Anterior cingulate cortex (tissue), 58 donors: ENCODE measurements at places on chromosomes 16 and 17.

GRCh38 chr17:78141437-78142118, 4.6 kb upstream of the C17orf99 start:
- no peak for DNase-seq

- no peak for DNase-seq
Observed at GRCh38 chr17:36493956-36494355, 7.5 kb downstream of the ZNHIT3 start.

DNA sequence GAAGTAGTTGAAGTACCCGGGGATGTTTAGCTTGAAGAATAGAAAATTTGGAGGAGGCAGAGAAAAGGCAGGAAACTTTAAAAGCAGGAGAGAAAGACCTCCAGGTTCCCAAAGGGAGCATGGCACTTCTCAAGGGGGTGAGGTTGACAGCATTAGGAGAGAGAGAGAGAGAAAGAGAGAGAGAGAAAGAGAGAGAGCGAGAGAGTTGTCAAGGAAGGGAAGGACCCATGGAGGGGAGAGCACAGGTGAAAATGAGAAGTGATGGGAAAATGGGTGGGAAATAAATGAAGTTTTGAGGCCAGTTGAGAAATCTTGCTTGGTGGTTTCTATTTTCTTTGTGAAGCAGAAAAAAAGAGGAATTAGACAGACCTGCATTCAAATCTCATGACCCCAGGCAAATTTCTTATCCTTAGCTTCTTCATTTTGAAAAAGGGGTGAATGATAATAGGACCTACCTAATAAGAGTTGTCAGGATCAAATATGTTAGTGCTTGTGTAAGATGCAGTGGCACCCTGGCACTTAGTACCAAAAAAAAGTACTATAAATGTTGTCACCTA, 24.0 kb downstream of the PRKCB start:
- no peak for DNase-seq

DNA sequence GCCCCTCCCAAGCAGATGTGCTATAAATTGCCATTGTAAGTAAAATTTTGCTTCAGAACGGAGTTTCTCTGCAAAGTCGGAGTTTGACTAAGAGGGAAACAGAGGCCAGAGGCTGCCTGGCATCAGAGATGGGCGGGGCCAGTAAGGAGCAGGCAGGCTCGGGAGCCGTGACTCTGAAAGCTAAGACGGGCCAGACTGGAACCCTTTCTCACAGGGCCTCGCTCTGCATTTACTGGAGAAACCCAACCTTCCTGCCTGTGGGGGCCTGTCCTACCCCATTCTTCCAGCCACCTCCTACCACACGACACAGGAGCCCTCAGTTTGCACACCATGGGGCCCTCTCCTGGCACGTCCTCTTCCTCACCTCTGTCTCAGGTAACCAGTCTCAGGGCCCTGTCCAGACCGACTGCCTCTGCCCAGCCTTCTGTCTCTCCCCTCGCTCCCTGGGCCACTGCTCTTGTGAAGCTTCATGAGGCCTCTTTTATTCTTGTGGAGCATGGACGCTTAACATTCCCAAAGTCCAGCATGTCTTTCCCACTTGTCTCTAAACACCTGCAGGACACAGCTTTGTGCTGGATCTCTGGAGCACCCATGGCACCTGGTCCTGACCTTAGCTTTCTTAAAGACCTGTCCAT, 48.4 kb upstream of the ACSF3 start:
- no peak for DNase-seq

GRCh38 chr17:9645851-9646545, 681 bp downstream of the USP43 start:
- DNase-seq = no peak

- no peak for DNase-seq
Observed at GRCh38 chr16:84055801-84056634, 13.4 kb upstream of the SLC38A8 start.

DNA sequence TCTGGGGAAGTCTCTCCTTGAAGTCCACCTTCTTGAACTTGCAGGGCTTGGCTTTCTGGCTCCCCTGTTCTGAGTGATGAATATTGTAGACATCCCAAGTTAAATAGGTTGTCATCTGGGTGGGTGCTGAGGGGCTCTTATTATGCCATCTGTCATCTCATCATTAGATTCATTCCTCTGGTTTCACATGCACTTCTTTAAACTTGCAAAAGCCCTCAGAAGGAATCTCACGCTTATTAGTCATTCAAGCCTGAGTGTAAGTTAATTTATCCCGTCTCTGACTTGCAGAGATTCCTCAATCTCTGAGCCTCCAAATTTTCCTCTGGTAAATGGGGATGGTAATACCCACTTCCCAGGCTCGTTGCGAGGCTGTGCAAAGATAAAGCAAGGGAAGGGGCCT, 5.7 kb downstream of the MGAT5B start:
- DNase-seq = no peak

DNA sequence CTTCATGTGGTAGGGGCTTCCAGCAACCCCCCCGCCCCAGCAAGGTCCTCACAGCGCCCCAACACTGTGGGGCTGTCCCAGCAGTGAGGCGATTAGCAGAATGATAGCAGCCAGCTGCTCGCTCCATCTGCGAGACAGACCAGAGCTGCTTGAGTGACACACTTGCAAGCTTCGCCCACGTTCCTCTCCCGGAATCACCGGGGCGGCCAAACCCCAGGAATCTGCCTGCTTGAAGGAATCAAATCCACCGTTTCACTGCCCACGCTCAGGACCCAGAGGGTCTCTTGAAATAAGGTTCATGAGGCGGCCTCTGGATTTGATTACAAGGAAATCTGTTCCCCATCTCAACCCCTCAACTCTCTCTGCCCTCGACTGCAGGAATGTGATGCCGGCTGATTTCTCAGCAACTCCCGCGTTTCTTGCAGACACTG, 356.0 kb downstream of the C16orf95 start:
- DNase-seq = peak; percentile 9

- no peak for DNase-seq
Observed at GRCh38 chr16:69283851-69284250, 27.3 kb upstream of the VPS4A start.

GRCh38 chr17:81039854-81040758, 5.2 kb downstream of the BAIAP2 start:
- no peak for DNase-seq

GRCh38 chr16:23922406-23922805, 86.6 kb downstream of the PRKCB start:
- no peak for DNase-seq

- DNase-seq = peak; percentile 75
Observed at GRCh38 chr16:84115919-84116719, 623 bp downstream of the MBTPS1 start.

DNA sequence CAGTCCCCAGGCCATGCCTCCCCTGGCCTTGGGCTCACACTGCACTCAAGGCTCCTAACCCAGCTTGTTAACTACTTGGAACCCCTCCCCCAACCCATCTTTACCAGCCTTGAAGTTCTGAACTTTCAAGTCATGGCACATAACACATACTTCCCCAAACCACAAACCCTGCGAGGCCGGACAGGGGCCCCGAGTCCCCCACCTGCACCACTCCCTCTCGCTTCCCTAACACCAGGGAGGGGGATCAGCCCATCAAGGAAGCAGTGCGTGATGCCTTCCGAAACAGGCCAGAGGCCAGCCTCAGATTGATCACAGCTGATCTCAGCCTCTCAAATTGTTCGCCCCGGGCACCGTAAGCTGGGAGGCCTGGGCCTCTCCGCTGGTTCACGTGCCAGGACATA, 3.0 kb upstream of the NLRC3 start:
- DNase-seq = no peak

GRCh38 chr17:5418858-5419355, 555 bp downstream of the NUP88 start:
- DNase-seq = no peak

DNA sequence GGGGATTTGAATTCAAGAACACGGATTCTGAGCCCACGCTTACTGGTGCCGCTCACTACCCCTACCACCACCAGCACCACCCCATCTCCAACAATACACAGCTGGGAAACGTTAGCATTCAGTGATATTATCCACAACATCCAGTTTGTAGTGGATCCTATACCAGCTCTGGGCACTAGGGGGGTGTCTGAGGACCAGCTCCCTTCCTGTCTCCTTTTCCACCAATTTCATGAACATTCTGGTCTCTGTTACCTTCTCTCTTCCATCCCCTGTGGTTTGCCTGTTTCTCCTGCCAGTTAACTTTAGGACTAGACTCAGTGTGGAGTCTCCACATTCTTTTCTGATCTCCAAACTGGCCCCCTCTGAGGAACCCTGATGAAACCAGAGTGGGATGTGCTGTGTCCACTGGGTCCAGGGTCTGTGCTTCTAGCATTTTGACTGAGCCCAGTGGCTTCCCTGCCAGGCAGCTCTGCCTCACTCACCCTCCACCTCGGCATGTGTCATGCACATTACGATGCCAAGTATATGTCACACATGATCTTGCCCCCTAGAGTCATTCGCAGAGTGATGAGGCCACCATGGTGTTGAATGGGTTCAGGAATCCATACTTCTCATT, 187.0 kb upstream of the CDH13 start:
- no peak for DNase-seq

GRCh38 chr17:19341641-19342610, 20.6 kb downstream of the B9D1 start:
- DNase-seq = no peak

- DNase-seq = no peak
Observed at GRCh38 chr16:47017636-47018035, 44.2 kb upstream of the DNAJA2 start.

DNA sequence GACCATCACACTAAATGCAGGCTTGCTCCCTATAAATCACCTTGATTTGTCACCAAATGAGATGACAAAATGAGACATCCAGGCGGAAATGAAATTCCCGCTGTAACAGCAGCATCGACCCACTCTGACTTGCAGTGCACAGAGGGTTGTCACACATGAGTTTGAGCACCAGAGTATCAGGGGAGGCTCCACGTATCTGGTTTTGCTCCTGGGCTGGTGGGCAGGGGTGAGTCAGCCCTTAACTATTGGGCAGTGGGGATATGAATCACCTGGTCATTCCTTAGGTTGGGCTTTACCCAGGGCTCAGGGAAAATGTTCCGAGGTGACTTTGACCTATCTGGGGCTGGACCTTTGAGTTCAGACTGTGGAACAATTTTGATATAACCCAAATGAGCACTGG, 245.2 kb upstream of the CCL2 start:
- no peak for DNase-seq

- DNase-seq = no peak
Observed at GRCh38 chr17:48470388-48471034, 40.5 kb upstream of the SKAP1 start.

DNA sequence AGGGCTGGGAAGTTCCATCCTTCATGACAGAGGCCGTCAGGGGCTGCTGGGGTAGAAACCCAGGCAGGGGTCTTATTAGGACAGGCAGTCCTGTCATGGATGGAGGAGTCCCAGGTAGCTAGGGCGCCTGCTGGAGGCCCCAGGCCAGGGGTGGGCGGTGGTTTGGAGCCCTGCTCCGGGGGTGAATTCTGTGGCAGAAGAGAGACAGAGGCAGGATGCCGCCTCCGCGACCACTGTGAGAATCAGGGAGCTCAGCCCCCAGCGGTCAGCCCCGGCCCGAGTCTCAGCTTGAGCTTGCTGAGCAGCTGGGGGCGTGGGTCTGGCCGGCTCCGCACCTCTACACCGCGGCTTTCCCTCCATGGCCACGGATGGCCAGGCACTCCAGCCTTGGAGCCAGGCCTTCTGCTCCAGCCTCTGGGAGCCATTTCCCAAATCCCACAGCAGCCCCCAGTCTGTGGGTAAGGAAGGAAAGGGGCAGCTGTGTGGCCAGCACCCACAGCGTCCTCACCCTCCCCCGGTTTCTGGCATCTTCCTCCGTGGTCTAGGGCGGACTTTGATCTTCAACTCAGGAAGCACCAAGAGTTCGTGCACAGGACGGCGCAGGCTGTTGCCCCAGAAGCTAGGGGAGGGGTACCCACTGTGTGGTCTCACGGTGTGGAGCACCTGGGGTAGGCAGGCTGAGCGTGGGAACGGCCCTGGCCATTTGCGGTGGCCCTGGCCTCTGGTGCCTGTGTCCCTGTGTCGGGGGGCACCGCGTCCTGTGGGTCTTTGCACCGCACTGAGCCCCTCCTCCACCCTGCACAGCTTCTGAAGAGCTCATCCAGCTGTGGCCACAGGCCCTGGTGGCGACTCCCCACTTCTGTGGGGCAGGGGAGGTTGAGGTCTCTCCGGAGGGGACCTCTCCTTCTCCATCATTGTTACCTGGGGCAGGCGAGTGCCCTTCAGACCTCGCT, 14.1 kb downstream of the CD7 start:
- DNase-seq = no peak

DNA sequence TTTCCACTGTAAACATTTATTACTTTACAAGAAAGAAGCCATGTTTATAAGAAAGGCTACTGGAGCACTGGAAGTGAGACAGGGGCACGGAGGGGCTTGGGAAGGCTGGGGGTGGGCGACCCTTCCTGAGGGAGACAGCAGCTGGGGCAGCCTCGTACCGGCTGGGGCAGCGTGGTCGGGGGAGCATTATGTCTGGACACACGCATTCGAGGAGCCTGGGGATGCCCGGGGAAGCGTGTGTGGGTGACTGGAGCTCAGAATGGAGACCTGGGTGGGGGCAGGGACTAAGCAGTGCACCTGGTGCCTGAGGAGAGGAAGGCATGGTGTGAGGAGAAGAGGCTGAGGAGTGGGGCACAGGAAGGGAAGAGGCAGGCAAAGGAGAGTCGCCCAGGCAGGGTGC, 64.5 kb downstream of the SRCIN1 start:
- DNase-seq = no peak

DNA sequence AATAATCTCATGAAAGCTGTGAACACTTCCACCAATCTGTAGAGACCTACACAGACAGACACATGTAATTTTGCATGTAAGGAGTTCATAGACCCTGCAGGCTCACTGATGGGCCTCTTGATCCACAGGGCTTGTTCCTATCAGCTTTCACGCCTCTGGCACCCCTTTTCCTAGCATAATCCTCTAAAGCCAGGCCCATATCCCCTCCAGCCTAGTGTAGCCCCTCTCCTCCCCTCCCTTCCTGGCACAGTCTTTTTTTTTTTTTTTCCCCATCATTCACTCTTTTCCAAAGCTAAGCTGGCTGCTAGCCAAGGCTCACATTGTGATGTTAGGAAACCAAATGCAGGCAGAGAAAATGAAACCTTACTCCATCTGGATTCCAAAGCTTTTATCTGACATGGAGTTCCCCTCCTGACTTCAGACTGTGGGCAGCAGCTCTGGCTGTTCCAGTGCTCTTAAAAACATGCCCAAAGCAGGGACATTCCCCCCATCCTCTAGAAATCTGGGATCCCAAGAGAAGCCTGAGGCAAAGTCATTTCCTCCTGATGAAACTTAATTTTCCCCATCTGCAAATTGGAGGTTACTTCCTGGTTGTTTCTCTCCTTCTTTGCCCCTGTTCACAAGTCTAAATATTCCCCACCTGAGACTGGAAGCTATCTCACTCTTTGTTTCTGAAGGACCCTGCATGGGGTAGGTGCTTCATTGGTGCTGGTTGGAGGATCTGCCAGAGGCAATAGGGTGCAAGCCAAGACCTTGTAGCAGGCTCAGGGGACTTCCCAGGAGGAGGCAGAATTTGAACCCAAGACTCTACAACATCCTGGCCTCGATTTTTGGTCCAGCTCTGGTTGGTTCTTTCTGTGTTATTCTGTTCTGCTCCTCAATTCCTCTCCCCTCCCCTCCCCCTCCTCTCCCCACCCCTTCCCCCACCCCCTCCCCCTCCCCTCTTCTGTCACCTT, 9.9 kb upstream of the CCL5 start:
- no peak for DNase-seq
